ENCODE measurements at places on chromosomes 6 and 20.

GRCh38 chr6:138692978-138693909 lies 80.3 kb upstream of the CCDC28A start:
- no peak for DNase-seq

DNA sequence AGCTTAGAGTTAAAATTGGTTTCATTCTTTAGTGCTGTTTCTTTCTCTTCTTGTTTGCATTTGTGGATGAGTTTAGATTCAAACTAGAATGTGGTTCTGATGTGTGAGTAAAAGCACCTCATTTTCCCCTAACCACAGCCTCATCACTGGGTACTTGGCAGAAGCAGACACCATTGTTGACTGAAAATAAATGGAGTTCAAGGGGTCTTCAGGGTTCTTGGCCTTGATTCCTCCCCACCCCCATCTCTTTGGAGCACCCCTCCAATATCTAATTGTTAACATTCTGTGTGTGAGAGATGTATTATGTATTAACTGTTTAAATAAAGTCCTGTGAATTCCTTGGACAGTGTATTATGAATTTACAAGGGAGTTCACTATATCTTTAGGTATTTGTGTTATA lies 59.6 kb downstream of the JARID2 start:
- DNase-seq, result no peak

DNA sequence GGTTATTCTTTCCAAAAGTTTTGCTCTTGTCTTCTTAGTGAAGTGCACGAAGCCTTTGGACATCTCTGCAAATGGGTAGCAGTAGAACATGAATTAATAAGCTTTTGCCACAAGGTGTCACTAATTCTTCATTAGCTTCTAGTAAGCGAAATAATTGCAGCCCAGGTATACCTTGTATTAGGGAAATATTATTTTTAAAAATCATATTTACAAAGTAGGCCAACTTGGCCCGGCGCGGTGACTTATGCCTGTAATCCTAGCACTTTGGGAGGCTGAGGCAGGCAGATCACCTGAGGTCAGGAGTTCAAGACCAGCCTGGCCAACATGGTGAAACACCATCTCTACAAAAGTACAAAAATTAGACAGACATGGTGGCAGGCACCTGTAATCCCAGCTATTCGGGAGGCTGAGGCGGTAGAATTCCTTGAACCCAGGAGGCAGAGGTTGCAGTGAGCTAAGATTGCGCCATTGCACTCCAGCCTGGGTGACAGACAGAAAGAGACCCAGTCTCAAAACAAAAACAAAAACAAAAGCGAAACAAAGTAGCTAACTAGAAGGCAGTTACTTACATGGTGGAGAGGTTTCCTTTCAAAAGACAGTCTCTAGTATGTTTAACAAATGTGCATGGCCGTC lies 8.8 kb upstream of the RSPH3 start:
- DNase-seq, result no peak

DNA sequence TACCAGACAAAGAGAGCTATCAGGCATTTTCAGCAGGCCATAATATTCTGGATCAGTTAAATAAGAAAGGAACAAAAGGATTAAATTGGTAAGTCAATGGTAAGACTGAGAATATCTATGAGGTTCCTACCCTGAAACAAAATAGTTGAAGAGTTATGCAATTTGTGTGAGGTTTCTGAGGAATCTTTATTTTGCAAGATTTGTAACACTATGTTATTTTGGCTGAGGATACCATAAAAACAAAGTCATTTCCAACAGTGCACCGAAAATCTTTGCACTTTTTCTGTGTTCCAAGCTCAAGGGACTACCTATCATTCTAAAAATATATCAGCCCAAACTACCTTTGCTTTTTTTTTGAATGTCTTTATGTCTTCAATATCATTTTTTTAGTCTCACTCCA lies 383.3 kb upstream of the CITED2 start:
- no peak for DNase-seq

DNA sequence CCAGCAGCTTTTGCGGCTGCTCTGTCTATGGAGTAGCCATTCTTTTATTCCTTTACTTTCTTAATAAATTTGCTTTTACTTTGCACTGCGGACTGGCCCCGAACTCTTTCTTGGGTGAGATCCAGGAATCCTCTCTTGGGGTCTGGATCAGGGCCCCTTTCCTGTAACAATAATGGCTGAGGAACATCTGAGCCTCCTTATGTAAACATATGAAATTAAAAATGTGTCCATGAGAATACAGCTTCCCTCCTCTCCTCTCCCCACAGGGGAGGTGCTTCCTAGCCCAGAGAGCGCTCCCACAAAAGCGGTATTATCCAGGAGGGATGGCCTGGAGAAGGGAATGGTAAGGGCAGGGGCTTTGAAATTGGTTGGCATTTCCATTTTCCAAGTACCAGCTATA lies 81.1 kb downstream of the PSMG4 start:
- DNase-seq, result no peak

- DNase-seq, result no peak
These were observed 193.7 kb downstream of the GPX5 start for GRCh38 chr6:28719275-28719940.

GRCh38 chr6:133888929-133889556 lies at the start of gene TCF21:
Gene TCF21 (plus strand): TSS chr6:133889113. CDS start chr6:133889398, 285 bp downstream.
- DNase-seq, result no peak

DNA sequence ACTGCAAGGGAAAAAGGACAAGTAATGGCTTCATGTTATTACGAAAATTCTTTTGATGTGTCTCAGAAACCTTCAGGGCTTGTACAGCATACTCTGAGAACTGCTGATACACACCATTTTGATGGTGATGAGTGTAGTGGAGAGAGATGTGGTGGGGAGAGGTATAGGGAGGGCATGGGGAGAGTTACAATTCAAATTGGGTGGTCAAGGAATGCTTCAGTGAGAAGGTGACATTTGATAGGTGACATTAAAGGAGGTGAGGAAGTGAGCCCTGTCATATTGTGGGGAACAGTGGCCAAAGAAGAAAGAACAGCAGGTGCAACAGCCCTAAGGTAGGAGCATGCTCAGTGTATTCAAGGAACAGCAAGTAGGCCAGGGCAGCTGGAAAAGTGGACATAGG lies 318.9 kb downstream of the CLIC5 start:
- no peak for DNase-seq

GRCh38 chr6:169885831-169886230 lies 134.4 kb downstream of the ERMARD start:
- no peak for DNase-seq

GRCh38 chr6:54057058-54057457 lies 54.2 kb upstream of the MLIP start:
- no peak for DNase-seq

- DNase-seq, result no peak
These were observed 80.0 kb downstream of the TRMT11 start for GRCh38 chr6:126066053-126067048.

DNA sequence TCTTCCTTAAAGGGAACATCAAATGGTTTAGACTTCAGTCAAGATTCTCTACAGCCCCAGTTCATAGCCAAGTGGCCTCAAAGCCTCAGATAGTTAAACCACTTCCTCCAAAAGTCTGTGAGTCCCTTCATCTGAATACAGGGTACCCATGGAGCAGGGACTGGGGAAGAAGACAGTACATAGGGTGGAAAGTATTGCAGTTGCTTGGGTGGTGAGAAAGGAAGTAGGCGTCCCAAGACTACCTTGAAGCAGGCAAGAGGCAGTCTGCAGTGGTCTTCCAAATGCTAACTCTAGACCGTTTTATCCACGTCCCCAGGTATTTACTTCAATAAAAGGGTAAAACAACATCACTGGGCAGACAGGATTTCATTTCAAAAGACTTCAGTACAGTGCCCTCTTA lies 2.0 kb downstream of the FYN start:
- no peak for DNase-seq

DNA sequence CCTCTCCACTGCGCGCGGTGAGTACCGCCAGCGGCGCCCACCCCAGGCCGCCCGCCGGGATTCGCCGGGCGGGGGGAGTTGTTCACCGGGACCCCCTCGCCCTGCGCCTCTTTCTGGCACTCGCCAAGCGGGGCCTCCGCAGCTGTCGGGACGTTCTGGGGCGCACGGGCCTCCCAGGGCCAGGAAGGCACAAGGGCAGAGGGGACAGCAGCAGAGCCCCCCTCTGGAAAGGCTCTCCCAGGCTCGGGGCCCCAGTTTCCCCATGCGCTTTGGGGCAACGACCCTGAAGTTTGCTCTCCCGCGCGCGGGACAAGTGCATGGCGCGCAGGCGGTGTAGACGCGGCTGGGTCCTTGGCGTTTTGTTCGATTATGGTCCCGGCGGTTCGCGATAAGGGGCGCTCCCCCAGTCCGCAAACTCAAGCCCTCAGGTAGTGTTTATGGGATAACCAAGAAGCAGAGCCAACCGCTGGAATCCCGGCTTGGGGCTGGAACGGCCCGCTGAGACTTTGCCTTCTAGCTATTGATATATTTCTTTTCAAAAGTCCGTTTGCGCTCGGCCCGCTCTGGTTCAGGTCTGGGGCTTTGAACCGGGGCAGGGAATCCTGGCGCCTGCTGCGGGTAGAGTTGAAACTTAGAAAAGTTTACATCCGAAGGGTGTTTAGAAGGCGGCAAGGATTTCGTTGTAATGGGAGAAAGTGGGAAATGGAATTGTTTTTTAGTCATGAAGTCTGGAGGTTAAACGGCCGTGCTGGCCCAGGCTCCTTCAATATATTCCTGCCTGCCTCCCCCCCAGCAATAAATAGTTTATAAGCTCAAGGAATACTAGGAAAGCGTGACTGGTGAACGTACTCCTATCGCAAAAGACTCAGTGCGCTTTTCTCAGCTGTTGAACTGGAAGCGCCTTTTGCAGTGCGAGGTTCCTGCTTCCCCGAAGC lies 595 bp downstream of the EYA2 start:
- DNase-seq, result no peak

- DNase-seq, result no peak
These were observed 11.5 kb downstream of the NFKBIL1 start for GRCh38 chr6:31558631-31559500.

GRCh38 chr6:10401004-10401536 lies 13.8 kb downstream of the TFAP2A start:
- DNase-seq, result no peak

DNA sequence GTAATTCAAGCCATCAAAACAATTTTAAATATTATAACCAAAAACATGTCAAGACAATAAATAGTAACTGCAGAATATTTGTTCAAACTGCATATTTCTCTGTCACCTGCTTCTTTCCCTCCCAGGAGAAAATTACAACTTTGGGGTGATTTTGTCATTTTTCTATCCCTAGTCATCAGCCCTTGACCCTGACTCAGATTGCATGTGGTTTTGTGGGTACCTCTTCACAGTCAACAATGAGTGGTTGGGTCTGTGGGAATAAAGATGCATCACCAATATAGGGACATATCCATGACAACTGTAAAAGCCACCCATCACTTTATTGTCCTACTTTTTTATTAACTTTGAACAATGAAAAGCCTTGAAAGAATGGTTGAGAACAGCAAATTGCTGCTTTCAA lies 7.3 kb downstream of the COL10A1 start:
- no peak for DNase-seq

DNA sequence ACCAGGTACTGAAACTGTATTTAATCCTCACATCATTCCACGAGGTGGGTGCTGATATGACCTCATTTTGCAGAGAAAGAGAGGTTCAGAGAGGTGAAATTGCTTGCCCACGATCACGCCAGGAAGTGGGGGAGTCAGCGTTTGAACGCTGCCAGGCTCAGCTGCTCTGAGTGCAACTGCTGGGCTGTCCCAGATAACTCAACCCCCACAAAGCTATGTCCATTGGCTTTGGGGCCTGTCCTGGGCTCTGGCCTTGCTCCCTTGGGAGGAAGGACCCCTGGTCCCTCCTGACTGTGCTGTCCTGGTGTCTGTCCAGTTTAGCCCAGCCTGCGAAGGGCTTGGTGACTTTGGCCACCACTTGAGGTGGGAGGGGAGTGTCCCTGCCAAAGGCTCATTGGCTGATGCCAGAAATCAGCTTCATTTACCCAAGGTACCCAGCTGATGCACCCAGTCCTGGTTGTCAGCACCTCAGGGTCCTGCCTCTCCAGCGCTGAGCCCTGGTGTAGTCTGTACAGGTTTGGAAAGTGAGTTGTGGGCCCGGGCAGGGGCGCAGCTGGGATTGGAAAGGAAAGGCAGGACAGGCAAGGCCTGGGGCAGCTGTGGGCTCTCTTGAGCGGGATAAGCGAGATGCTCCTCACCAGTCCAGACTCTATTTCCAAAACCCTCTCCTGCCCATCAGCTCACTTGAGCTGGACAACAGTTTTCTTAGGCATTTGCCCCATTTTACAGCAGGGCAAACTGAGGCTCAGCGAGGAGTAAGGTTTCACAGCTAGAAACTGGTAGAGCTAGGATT lies 38.5 kb downstream of the SUN5 start:
- DNase-seq, result no peak

GRCh38 chr6:148086386-148086785 lies 256.3 kb upstream of the SASH1 start:
- DNase-seq, result no peak

DNA sequence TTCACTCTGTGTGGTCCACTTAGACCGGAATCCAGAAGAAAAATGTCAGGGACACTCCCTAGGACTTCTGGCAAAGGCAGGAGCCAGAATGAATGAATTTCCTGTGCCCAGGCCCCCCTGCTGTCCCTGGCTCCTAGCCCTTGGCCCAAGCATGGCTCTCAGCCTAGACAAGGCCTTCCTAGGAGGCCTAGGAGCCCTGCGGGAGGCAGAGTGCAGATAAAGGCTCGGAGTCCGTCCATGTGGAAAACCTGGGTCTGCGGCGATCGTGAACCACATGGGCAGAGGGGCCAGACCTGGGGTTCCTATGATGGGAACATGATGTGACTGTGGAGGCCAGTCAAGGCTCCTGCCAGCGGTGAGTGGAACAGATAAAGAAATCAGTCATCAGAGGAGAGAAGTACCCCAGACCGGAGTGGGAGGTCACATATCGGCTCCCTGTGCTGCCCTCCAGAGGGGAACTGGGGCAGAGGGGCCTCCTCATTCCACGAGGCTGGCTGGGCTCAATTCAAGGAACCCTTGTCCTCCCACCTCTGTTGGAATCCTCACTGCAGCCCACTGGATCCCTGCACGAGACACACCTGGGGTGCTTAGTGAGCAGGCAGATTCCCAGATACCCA lies 5.9 kb upstream of the VSTM2L start:
- DNase-seq, result no peak

- DNase-seq, result no peak
These were observed 434.4 kb downstream of the HAO1 start for GRCh38 chr20:7505835-7506221.

DNA sequence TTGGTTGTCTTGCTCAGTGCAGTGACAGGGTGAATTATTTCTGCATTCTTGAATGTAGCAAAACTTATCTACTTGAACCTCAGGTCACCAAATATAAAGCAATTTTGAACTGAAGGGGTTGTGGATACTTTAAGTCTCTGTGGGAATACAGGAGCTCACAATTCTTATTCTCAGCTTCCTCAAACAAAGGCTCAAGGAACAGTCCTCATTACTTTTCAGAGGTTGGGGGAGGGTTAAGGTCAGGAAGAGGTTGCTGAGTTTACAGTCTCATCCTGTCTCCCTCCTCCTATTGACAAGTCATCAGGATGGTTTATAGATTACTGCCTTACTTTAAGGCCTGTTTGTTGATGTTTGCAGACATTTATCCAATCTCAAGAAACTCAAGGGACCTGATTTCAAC lies 143.6 kb upstream of the SPACA1 start:
- DNase-seq, result no peak
